PC-9 (cell line): ENCODE measurements at places on chromosomes 3 and 15. TPM values are rescaled to one million over a fixed set of nuclear protein-coding genes. Genes with fewer than 3 reads are reported as not detected.

TNNC1 gene
- 8.3 and 8.4 TPM in 2 replicates for total RNA-seq

HESX1 gene
- 3.4 and 4.4 TPM in 2 replicates for total RNA-seq

CALML4 gene
- total RNA-seq: 10.9 and 12.6 TPM in 2 replicates

TTBK2 gene
- 22.6 and 24.7 TPM in 2 replicates for total RNA-seq

MKRN3 gene
- 26.1 and 28.0 TPM in 2 replicates for total RNA-seq

TRH gene
- not detected in 2 replicates for total RNA-seq

C15orf61 gene
- total RNA-seq: 6.5 and 6.8 TPM in 2 replicates

FILIP1L gene
- 12.0 and 16.8 TPM in 2 replicates for total RNA-seq

ARHGEF26 gene
- 7.9 and 10.0 TPM in 2 replicates for total RNA-seq

CHRFAM7A gene
- total RNA-seq: not detected in 2 replicates

SAMD7 gene
- total RNA-seq: not detected in 2 replicates

DNA sequence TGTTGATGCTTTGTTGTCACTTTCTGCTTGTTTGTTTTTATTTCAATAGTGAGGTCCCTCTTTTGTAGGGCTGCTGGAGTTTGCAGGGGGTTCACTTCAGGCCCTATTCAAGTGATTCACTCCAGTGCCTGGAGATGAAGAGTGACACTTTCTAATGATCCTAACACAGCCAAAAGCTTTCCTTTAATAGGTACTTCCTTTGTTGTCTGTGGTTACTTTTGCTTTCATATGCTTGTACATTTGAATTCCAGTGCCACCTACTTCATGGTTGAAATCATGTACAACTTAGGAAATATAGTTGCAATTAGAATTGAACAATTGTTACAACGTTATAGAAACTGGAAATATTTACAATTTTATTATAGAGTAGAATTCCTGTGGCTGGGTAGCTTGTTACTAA, 466.8 kb upstream of the EPHA3 start:
- H3K27me3 ChIP-seq: no peaks in the 10 kb centered on the region
- no peaks in the 10 kb centered on the region for H3K4me1 ChIP-seq
- H3K27ac ChIP-seq: no peak overlapping the region

- H3K27me3 ChIP-seq: no peaks in the 10 kb centered on the region
- no peak overlapping the region for H3K27ac ChIP-seq
- peaks cover 11% of the 10 kb centered on the region; the same call in 1 of the 2 replicates for H3K36me3 ChIP-seq
- H3K4me1 ChIP-seq: no peaks in the 10 kb centered on the region
- H3K4me3 ChIP-seq: no peak overlapping the region
These were observed 62.1 kb downstream of the NUP210 start for GRCh38 chr3:13358051-13358450.

- DNase-seq: no peak
- H3K27ac ChIP-seq: no peak overlapping the region
- no peaks in the 10 kb centered on the region for H3K36me3 ChIP-seq
- no peak overlapping the region for H3K4me3 ChIP-seq
- H3K4me1 ChIP-seq: no peaks in the 10 kb centered on the region
These were observed 241.9 kb upstream of the ST8SIA2 start for GRCh38 chr15:92151741-92152140.

GRCh38 chr3:134749802-134750553, 45.1 kb upstream of the EPHB1 start:
- no peak overlapping the region for H3K4me3 ChIP-seq
- peaks cover 23% of the 10 kb centered on the region for H3K27me3 ChIP-seq
- H3K4me1 ChIP-seq: no peaks in the 10 kb centered on the region
- DNase-seq: no peak
- H3K36me3 ChIP-seq: no peaks in the 10 kb centered on the region
- no peak overlapping the region for H3K27ac ChIP-seq

GRCh38 chr3:3200632-3201212, 21.2 kb upstream of the CRBN start:
- no peak overlapping the region for H3K27ac ChIP-seq
- H3K4me1 ChIP-seq: no peaks in the 10 kb centered on the region
- H3K27me3 ChIP-seq: no peaks in the 10 kb centered on the region
- no peak overlapping the region for H3K4me3 ChIP-seq

DNA sequence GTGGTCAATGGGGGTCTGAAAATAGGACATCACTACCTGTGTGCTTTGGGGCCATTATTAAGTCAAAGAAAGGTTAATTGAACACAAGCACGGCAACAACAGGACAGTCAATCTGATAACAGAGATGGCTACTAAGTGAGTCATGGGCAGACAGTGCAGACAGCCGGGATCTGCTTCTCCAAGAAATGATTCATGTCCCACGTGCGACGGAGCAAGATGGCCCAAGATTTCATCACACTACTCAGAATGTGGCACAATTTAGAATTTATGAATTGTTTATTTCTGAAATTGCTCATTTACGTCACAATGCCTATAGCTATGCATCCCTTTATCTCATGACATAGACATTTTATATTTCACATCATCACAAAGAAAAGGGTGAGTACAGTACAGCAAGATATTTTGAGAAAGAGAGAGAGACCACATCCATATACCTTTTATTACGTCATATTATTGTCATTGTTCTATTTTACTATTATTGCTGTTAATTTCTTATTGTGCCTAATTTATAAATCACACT, 770.6 kb upstream of the NR2F2 start:
- H3K36me3 ChIP-seq: 0 out of 2 replicates have a peak, but pooled peaks cover 10% of the 10 kb centered on the region
- peak; percentile 69 for DNase-seq
- H3K27me3 ChIP-seq: no peaks in the 10 kb centered on the region
- H3K4me3 ChIP-seq: no peak overlapping the region

DNA sequence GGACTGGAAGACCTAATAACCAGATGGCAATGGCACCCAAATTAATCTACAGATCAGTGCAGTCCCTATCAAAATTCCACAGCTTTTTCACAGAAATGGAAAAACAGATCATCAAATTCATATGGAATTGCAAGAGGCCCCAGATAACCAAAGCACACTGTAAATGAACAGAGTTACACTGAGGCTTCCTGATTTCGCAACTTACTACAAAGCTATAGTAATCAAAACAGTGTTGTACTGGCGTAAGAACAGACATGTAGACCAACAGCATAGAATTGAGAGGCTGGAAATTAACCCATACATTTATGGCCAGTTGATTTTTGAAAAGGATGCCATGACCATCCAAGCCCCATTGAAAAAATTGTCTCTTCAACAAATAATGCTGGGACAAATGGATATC, 16.2 kb downstream of the XPC start:
- H3K27ac ChIP-seq: no peak overlapping the region
- no peaks in the 10 kb centered on the region for H3K27me3 ChIP-seq
- H3K4me3 ChIP-seq: no peak overlapping the region
- H3K4me1 ChIP-seq: no peaks in the 10 kb centered on the region
- DNase-seq: no peak

- no peak overlapping the region for H3K4me3 ChIP-seq
- no peaks in the 10 kb centered on the region for H3K4me1 ChIP-seq
- no peak for DNase-seq
- no peaks in the 10 kb centered on the region for H3K27me3 ChIP-seq
These were observed 524 bp downstream of the CHRM5 start for GRCh38 chr15:33968821-33969220.

GRCh38 chr3:52784021-52784621, 6.7 kb downstream of the ITIH1 start:
- peaks cover 49% of the 10 kb centered on the region for H3K27me3 ChIP-seq
- H3K4me3 ChIP-seq: no peak overlapping the region
- H3K4me1 ChIP-seq: no peaks in the 10 kb centered on the region
- H3K27ac ChIP-seq: no peak overlapping the region

- H3K27me3 ChIP-seq: no peaks in the 10 kb centered on the region
- H3K4me3 ChIP-seq: no peak overlapping the region
- peak; percentile 76 for DNase-seq
These were observed 9.4 kb upstream of the EID1 start for GRCh38 chr15:48868536-48868935.

- no peaks in the 10 kb centered on the region for H3K36me3 ChIP-seq
- H3K27me3 ChIP-seq: no peaks in the 10 kb centered on the region
- H3K27ac ChIP-seq: no peak within 1 kb of the TSS
- peaks cover 7% of the 10 kb centered on the region; the same call in 1 of the 2 replicates for H3K4me1 ChIP-seq
- peak; percentile 84 for DNase-seq
These were observed at the start of gene SEMA3G for GRCh38 chr3:52444860-52445793. Gene SEMA3G (minus strand): TSS chr3:52445103. CDS start chr3:52445027, 76 bp downstream.

GRCh38 chr3:151838574-151839312, 24.8 kb downstream of the AADAC start:
- no peaks in the 10 kb centered on the region for H3K36me3 ChIP-seq
- no peak overlapping the region for H3K27ac ChIP-seq
- H3K27me3 ChIP-seq: no peaks in the 10 kb centered on the region
- DNase-seq: peak; percentile 42
- no peak overlapping the region for H3K4me3 ChIP-seq

DNA sequence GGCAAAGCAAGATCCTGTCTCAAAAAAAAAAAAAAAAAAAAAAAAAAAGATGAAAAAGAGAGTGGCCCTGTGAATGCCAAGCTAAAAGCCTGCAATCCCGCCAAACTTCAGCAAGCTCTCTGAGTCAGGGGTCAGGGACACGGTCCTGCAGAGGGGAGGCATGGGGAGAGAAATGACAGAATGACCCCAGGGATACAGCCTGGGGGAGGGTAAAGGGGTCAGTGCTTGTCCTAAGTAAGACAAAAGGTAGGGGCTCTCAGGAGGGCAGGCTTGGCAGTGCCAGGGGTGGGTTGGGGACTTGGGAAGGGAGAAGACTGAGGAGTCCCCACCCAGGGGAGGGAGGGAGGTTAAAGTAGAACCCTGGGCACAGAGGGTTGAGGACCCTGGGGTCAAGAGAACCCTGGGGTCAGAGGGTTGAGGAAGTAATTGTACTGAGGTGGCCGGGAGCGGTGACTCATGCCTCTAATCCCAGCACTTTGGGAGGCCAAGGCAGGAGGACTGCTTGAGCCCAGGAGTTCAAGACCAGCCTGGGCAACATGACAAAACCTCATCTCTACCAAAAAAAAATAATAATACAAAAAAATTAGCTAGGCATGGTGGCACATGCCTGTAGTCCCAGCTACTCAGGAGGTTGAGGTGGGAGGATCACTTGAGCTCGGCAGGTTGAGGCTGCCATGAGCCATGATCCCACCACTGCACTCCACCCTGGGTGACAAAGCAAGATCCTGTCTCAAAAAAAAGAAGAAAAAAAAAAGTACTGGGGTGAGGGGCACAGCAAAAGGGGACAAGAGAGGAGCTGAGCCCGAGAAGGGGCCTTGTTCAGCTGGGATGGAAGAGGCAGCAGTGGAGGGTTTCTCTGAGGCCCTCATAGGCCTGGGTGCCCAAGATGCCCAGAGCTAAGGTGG, 5.2 kb upstream of the SEMA3B start:
- no peaks in the 10 kb centered on the region for H3K27me3 ChIP-seq
- peak overlapping the region; percentile 86 for H3K27ac ChIP-seq
- peaks cover 42% of the 10 kb centered on the region for H3K4me1 ChIP-seq
- no peaks in the 10 kb centered on the region for H3K36me3 ChIP-seq
- no peak for DNase-seq

DNA sequence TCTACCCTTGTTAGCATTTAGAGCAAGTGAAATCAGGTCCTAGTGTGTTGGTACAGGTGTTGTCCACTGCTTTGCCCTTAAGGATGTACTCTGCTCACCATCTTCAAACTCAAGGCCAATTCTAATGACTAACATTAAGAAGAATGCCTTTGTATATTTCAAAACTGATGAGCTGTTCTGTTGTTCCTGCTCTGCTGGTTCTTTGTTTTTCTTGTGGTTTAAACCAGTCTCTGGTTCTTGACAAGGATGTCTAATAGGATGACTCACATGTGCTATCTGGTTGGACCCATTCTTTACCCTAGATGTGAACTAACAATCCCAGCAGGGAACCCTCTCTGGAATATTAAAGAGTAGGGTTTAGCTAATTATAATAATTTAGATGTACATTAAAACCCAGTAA, 17.3 kb downstream of the ABHD5 start:
- H3K4me1 ChIP-seq: peaks cover 31% of the 10 kb centered on the region
- peak; percentile 99 for DNase-seq
- H3K4me3 ChIP-seq: no peak overlapping the region
- H3K27ac ChIP-seq: peak overlapping the region; percentile 28
- 0 out of 2 replicates have a peak, but pooled peaks cover 14% of the 10 kb centered on the region for H3K36me3 ChIP-seq

- no peaks in the 10 kb centered on the region for H3K36me3 ChIP-seq
- H3K27ac ChIP-seq: no peak overlapping the region
- H3K27me3 ChIP-seq: no peaks in the 10 kb centered on the region
These were observed 75.0 kb downstream of the MAGEF1 start for GRCh38 chr3:184636741-184637316.

DNA sequence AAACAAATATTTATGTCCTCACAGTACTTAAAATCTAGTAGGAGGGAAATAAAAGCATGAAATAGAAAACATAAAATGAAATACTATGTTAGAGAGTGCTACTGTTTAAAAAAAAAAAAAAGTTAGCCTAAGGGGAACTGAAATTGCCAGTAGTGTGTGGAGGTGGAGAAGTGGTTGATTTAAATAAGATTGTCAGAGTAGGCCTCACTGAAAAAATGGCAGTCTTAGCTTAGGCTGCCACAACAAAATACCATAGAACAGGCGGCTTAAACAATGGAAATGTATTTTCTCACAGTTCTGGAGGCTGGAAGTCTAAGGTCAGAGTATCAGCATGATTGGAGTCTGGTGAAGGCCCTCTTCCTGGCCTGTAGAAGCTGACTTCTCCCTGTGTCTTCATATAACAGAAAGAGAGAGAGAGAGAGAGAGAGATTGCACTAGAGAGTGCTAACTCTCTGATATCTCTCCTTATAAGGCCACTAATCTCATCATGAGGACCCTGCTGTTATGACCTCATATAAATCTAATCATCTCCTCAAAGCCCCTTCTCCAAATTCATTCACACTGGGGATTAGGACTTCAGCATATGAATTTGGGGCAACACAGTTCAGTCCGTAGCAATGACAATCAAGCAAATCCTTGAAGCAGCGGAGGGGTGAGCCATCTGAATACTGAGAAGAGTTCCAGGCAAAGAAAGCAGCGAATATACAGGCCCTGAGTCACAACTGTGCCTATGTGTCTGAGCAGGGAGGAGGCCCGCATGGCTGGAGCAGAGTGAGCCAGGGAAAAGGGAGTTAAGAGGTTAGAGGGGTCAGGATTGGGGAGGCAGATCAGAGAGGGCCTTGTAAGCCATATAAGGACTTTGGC, 23.6 kb upstream of the LRRC34 start:
- no peak overlapping the region for H3K27ac ChIP-seq
- H3K27me3 ChIP-seq: no peaks in the 10 kb centered on the region
- no peaks in the 10 kb centered on the region for H3K4me1 ChIP-seq
- DNase-seq: no peak
- no peaks in the 10 kb centered on the region for H3K36me3 ChIP-seq
- no peak overlapping the region for H3K4me3 ChIP-seq

- peaks cover 10% of the 10 kb centered on the region for H3K4me1 ChIP-seq
- DNase-seq: no peak
- no peak overlapping the region for H3K4me3 ChIP-seq
These were observed 36.7 kb downstream of the HMG20A start for GRCh38 chr15:77457191-77457904.

GRCh38 chr15:67021455-67021854, 43.9 kb upstream of the SMAD3 start:
- H3K36me3 ChIP-seq: no peaks in the 10 kb centered on the region
- peak; percentile 35 for DNase-seq
- H3K4me1 ChIP-seq: peaks cover 45% of the 10 kb centered on the region
- no peak overlapping the region for H3K4me3 ChIP-seq
- no peaks in the 10 kb centered on the region for H3K27me3 ChIP-seq

DNA sequence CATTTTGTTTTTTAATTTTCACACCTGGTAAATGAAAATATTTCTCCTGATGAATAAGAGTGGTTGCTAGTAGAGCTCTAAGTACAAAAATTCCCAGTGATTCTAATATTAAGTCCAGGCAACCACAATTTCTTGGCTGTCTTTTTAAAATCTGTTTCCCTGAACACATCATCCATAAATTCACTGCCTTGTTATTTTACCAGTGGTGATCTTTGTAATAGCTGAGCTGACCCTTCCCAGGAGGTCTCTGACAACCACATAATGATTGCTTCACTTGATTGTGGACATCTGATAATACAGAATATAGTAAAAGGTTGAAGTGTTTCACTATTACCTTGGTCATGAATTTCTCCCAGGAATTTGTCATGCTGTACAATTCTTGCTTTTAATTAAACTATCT, 13.9 kb upstream of the TOP2B start:
- H3K36me3 ChIP-seq: no peaks in the 10 kb centered on the region
- H3K4me1 ChIP-seq: no peaks in the 10 kb centered on the region
- H3K27ac ChIP-seq: no peak overlapping the region
- H3K27me3 ChIP-seq: no peaks in the 10 kb centered on the region
- no peak for DNase-seq
- no peak overlapping the region for H3K4me3 ChIP-seq
